ENCODE measurements at places on chromosomes 4 and X.
A peak's percentile ranks its signal among the peaks of the same experiment; 100 is the strongest.

- no peak for DNase-seq
These were observed 92.2 kb upstream of the GATB start for GRCh38 chr4:151853034-151853433.

DNA sequence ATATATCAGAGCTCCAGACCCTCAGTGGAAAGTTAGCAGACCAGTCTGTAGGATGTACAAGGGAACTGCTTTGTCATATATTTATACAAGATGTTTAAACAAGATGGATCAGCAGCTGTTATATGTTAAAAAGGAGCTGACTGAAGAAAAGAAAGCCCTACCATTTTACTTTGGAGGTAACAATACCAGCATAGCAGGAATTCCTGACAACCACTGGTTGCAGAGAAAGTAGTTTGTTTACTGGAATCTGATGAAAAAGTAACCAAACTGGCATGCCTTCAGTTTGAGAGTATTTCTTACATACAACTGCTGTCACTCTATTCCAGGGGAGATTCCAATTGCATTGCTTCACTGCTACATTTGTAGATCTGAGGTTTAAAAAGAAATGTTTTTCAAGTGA lies 49.5 kb upstream of the GABRQ start:
- no peak for DNase-seq

DNA sequence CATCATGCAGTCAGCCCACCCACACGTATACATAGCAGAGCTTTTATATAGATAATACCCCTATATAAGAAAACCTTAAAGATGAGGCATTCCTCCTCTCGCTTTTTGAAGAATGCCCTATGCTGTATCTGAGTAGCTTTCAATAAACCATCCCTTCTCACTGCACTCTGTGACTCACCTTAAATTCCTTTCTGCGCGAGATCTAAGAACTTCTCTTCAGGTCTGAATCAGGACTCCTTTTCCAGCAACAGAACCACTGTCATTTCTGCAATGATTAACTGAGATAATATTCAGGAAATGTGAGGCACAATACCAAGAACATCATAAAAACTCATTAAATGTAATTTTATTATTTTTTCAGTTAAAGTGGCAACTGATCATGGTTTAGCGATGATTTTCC lies 76.4 kb upstream of the DCLK2 start:
- DNase-seq, result no peak

- DNase-seq, result no peak
These were observed 546.5 kb upstream of the FAT1 start for GRCh38 chr4:187270154-187270553.

GRCh38 chr4:72842323-72842722 lies 227.2 kb downstream of the COX18 start:
- DNase-seq, result no peak

DNA sequence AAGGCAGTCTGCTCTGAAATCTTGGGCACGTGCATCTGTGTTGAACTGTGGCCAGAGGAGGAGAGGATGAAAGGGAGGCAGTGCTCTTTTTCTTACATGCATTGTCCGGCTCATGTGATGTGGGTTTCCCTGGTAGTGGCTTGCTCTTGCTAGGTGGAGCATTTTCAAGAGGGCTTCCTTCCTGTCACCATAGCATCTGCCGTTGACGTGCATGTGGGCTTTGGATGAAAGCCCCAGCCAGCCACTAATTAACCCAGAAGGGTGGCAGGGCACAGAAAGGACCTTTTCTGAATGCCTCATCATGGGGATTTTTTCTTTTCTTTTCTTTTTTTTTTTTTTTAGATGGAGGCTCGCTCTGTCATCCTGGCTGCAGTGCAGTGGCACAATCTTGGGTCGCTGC lies 121.3 kb downstream of the GPR143 start:
- peak; percentile 14 for DNase-seq

GRCh38 chr4:144283526-144283925 lies 143.0 kb upstream of the GYPA start:
- DNase-seq, result no peak

DNA sequence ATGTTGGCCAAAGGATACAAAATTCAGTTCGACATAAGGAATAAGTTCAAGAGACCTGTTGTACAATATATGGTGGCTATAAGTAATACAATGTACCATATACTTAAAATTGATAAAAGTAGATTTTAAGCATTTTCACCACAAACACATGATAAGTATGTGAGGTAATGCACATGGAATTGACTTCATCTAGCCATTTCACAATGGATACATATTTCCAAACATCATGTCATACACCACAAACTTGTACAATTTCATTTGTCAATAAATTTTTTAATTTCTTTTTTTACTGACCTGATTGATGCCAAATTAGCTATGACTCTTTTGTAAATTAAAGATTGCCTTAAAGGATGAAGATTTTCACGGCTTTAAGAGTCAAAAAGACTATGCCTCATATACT lies 103.1 kb upstream of the VCX2 start:
- no peak for DNase-seq

DNA sequence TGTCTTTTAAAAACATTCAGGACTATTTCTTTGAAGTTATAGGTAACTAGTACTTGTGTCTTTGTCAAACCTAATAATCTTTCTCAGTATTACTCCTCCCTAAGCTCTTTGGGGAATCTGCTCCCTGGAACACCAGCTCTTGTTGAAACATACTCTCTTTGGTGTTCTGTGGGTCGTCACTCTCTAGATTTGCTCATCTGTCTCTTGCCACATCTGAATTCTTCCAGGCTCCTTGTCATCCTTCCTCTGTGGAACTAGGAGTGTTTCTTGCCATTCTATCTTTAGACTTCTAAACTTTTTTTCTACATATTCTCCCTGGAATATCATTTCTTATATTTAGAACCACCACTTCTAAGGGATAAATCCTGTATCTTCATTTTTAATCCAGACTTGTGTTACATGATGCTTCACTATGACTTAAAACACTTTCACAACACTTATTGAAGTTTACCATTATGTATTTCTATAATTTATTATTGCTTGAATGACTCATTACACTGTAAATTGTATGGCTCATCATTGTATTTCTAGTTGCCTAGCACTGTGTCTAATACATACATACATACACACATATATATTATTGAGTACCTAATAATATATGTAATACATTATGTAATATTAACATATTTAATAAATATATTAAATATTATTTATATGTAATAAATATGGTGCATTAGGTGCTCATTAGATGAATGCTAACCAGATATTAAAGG lies 186.1 kb downstream of the TMA16 start:
- no peak for DNase-seq

DNA sequence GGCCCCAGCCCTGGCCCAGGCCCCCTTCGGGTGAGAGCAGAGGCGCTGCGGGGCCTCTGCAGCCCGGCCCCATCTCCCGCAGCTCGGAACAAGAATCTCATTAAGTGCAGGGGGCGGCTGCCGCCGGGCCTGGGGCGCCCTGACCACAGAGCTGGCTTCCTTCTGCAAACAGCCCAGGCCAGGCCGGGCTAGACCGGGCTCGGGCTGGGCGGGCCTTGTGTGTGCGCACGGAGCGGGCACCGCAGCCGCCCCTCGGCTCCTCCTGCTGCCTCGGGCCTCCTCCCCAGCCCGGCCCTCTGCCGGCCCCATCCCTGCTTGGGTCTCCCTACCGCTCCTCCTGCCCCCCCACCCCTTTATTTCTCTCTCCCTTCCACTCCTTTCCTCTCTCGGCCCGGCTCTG lies 83.3 kb downstream of the EFNB1 start:
- DNase-seq, result no peak

DNA sequence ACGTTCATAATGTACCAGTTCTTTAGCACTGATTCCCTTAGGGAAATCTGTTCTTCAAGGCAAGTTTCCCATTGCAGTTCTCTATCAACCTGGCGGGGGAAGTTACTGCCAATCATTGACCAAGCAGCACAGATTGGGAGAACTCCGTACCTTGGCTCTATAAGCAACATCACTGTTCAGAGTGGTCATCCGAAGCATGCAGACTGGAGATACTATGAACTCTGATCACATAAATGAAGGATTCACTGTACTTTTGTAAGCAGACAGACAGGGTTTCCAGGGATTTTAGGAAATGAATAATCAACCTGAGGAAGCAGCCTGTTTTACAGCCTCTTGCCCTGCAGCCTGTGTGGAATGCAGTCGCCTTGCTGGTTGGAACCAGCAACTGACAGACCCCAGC lies 63.8 kb upstream of the WWC2 start:
- DNase-seq, result no peak

GRCh38 chrX:76454456-76454927 lies 27.0 kb downstream of the MAGEE1 start:
- DNase-seq, result no peak

DNA sequence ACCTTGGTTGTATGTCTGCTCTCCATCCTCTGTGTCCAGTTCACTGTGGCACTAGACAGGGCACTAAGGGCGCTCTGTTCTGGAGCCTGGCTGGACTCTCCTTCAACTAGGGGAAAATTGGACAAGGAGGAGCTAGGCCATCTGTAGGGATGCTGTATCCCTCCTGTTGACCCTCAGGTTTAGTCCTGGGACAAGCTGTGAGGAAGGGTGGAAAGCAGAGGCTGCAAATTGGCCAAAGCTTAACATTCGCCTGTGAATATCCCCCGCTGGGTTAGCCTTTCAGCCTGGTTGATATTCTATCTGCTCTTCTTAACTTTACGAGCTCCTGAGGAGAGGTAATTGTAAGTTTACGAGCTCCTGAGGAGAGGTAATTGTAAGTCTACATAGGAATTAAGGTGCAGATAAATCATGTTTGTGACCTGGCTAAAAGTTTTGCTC lies 64.4 kb upstream of the ENPEP start:
- no peak for DNase-seq

- DNase-seq, result no peak
These were observed 1297.3 kb downstream of the C4orf33 start for GRCh38 chr4:130393231-130393630.

DNA sequence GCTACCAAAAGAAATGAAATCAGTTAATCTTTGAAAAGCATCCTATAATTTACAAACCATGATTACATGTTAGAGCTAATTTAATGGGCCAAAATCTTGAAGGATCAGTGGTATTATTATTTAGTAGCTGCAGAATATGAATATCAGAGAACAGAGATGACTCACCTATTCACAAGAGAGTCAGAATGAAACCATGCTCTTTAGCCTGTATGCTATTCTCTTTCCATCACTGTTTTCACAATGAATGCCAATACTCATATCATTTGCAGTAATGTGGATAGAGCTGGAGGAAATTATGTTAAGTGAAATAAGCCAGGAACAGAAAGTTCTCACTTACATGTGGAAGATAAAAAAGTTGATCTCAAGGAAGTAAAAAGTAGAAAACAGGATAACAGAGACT lies 414.1 kb downstream of the CENPC start:
- no peak for DNase-seq

GRCh38 chrX:70096052-70096451 lies 33.8 kb downstream of the OTUD6A start:
- DNase-seq, result no peak

DNA sequence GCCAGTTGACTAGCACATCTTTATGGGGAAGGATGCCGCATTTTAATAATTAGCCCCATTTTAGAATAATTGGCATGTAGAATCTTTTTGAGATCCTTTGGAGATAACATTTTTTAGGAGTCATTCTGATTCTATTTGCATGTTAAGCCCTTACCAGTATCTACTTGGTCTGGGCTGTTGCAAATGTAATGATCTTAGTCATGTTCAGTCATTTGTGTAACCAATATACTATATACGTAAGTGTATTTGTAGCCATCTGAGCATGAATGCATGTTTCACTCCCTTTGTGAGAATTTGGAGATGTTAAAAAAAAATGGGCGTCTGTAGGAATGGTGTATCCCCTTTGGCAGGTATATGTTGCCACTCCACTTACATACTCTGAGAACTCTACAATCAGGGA lies 119.1 kb downstream of the TEX13A start:
- DNase-seq, result no peak

GRCh38 chr4:48025005-48025404 lies 8.4 kb downstream of the NIPAL1 start:
- no peak for DNase-seq

DNA sequence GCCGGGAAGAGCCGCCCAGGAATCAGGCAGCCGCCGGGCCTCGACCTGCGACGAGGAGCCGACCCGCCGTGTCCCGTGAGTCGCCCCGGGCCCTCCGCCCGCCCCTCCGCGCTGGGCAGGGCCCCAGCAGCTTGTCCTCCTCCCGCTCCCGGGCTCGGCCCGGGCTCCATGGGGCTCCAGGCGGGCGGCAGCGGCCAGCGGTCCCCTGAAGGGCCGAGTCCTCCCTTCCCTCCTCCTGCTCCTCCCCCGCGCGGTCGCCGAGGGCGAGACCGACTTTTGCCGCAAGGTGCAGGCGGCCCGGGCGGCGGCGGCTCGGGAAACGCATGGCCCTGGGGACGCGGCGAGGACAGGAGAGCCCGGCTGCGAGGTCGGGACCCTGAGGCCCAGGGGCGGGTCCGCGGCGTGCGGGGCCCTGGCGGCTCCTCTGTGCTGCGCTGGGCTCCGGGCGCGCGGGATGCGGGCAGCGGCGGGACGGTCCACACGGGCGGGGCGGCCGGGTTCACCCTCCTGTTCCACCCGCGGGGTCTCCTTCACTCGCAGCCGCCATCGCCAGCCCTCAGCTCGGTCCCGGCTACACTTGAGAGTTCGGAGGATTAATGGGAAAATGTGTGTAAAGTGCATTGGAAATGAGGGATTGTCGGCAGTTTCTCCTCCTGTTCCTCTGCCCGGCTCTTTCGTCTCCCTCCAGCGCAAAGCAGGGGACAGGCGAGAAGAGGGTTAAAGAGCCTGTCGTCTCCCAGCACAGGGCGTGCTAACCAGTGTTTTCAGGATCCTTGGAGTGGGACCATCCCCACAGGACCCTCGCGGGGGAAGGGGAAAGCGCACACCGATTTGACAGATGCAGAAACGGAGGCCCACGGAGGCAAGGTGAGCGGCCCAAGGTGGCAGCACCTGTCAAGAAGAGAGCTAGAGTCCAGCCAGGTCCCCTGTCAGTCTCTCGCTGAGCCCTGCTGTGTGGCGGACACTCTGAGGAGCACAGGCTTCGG lies 16.6 kb upstream of the ZNF718 start:
- no peak for DNase-seq

DNA sequence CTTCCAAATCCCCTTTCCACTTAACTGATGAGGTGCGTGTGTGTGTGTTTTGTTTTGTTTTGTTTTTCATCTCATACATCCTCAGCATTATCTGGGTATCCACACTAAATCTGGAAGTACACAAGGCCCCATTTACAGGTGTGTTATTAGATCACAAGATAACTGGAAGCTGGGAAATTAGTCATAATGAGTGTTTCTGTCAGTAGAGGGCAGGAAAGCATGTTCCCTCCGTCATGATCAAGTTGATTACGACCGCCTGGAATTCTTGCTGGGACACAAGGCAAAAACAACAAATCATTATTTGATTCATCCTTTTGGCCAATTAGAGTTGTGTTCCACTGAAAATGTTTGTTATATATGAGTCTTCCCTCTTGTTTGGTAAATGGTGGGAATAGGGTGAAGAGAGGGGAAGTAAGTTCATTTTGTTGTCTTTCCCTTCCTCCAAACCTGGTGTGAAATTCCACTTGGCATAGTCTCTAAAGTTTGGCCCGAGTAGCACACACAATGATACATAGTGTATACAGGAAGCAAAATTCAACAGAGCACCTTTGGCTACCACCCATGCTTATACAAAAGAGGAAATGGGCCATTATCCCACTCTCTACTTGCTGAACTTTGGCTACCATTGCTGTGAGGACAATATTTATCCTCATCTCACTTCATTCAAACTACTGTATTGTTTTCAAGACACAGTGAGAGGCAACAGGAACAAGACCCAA lies 33.3 kb upstream of the TLL1 start:
- DNase-seq, result no peak

GRCh38 chrX:44480591-44480990 lies 62.1 kb downstream of the FUNDC1 start:
- no peak for DNase-seq
